Osteocyte (in vitro differentiated cells): ENCODE measurements at places on chromosomes 3 and 15. TPM values are rescaled to one million over a fixed set of nuclear protein-coding genes. Genes with fewer than 3 reads are reported as not detected.
A peak's percentile ranks its signal among the peaks of the same experiment; 100 is the strongest.

- no peaks in the 10 kb centered on the region for H3K36me3 ChIP-seq
- H3K27me3 ChIP-seq = no peaks in the 10 kb centered on the region
- H3K4me1 ChIP-seq = peaks cover 9% of the 10 kb centered on the region
- DNase-seq = no peak
Measured at GRCh38 chr15:22806664-22807063, 20.2 kb downstream of the NIPA1 start.

DNA sequence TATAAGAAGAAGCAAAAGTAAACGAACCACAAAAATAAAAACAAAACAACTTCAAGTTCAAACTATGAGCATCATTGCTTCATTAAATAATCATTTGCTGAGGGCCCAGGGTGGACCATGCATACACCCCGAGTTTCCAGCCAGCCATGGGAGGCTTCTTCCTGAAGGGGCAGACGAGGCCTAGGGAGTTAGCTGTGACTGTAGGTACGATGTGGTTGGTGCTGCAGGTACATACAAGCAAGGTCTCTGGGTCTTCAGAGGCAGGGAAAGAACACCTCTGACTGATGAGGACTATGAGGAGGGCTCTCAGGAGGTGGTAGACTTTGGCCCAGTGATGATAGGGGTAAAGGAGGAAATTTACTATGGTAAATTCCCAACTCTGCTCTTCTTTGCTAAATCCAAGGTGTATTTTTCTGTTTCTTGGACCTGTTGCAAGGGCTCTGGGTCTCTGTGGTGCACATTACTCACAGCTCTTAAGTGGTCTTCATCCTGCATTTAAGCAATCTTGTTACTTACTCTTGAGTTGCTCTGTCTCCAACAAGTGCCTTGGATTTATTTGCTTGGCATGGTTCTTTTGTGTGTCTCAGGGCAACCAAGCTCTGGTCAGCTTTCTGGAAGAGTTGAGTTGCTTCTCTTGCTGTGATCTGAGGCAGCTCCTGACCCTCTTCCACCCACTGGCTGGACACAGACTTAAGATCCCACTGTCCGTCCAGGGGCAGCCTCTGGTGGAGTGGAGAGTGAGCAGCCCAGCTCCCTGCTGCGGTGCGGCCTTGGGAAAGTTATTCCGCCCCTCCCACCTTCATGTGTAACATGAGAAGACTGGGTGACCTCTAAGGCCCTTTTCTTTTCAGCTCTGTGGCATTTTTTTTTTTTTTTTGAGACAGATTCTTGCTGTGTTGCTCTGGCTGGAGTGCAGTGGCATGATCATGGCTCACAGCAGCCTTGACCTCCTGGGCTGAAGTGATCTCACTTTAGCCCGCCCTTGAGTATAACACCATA, 56.1 kb upstream of the KIF23 start:
- H3K27ac ChIP-seq = peak overlapping the region; percentile 62
- H3K27me3 ChIP-seq = no peaks in the 10 kb centered on the region
- DNase-seq = no peak
- no peak overlapping the region for H3K4me3 ChIP-seq

GRCh38 chr3:107524326-107524840, 1.6 kb downstream of the BBX start:
- no peaks in the 10 kb centered on the region for H3K27me3 ChIP-seq
- peak overlapping the region; percentile 88 for H3K4me3 ChIP-seq
- no peak for DNase-seq
- peaks cover 23% of the 10 kb centered on the region for H3K4me1 ChIP-seq

MGA gene
- total RNA-seq = 47.2 and 50.1 TPM in 2 replicates
